ENCODE measurements at places on chromosomes 11 and 22. TPM values are rescaled to one million over a fixed set of nuclear protein-coding genes. Genes with fewer than 3 reads are reported as not detected.

DNA sequence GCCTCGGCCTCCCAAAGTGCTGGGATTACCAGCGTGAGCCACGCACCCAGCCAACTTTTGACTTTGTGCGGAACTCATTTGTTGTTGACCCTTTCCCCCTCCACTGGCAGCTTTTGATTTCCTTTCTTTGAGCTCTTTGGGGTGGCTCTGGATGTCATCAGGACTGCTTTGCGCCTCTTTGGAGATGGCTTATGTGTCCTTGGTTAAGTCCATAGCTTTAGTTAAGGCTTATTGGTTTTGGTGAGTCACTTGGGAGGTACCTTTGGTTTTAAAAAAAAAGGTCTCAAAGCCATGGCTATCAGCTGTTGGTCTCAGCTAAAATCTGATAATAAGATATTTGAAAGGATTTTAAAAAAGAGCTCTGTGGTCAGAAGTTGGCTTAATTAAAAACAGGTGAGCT, 5.1 kb upstream of the ARSA start:
- no peak overlapping the region for H3K27ac ChIP-seq
- no peaks in the 10 kb centered on the region for H3K36me3 ChIP-seq
- H3K4me1 ChIP-seq = peaks cover 12% of the 10 kb centered on the region
- no peak overlapping the region for H3K4me3 ChIP-seq
- DNase-seq = no peak
- no peaks in the 10 kb centered on the region for H3K27me3 ChIP-seq

Gene RAG1
- polyA plus RNA-seq = 3.5 TPM

Gene GRAP2
- polyA plus RNA-seq = 1.8 TPM

DNA sequence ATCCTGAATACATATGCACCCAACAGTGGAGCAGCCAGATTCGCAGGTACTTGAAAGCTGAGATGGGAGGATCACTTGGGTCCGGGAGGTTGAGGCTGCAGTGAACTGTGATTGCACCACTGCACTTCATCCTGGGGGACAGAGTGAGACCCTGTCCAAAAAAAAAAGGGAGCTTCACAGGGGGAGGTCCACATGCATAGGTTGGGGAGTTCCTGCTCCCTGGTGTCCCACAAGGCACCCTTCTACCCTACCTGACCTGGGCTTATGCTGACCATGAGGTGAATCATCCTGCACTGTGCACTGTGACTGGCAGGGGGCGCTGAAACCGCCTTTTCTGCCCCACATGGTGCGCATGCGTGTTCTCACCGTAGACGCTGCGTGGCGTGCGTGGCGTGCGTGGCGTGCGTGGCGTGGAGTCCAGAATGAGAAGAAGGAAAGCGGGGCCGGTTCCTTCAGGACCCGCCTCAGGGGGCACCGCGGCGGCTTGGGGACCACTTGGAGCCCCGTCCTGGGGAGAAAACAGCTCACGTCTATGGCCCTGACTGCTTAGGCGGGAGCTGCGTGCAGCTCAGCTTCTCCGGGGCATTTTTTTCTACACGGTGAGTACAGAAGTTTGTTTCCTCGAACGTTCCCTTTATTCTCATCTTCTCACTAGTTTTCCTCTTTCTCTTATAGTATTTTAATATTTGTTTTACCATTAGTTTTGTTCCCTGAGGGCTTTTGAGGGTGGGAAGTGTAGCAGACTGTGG, 116.6 kb upstream of the GRK3 start:
- no peaks in the 10 kb centered on the region for H3K36me3 ChIP-seq
- no peaks in the 10 kb centered on the region for H3K27me3 ChIP-seq
- peak; percentile 82 for DNase-seq
- H3K4me1 ChIP-seq = peaks cover 4% of the 10 kb centered on the region
- peak overlapping the region; percentile 64 for H3K4me3 ChIP-seq
- H3K27ac ChIP-seq = peak overlapping the region; percentile 41

Gene SCGB2A2
- polyA plus RNA-seq = not detected

Gene OR4A47
- not detected for polyA plus RNA-seq

- H3K36me3 ChIP-seq = no peaks in the 10 kb centered on the region
- no peak overlapping the region for H3K4me3 ChIP-seq
- no peak for DNase-seq
These were observed 3.3 kb downstream of the ALDH3B2 start for GRCh38 chr11:67671211-67671520.

Gene TNKS1BP1
- polyA plus RNA-seq = 103 TPM

- H3K4me3 ChIP-seq = no peak overlapping the region
- no peaks in the 10 kb centered on the region for H3K4me1 ChIP-seq
- H3K27ac ChIP-seq = no peak overlapping the region
- no peak for DNase-seq
These were observed 219.1 kb downstream of the TMEM135 start for GRCh38 chr11:87256694-87257340.

DNA sequence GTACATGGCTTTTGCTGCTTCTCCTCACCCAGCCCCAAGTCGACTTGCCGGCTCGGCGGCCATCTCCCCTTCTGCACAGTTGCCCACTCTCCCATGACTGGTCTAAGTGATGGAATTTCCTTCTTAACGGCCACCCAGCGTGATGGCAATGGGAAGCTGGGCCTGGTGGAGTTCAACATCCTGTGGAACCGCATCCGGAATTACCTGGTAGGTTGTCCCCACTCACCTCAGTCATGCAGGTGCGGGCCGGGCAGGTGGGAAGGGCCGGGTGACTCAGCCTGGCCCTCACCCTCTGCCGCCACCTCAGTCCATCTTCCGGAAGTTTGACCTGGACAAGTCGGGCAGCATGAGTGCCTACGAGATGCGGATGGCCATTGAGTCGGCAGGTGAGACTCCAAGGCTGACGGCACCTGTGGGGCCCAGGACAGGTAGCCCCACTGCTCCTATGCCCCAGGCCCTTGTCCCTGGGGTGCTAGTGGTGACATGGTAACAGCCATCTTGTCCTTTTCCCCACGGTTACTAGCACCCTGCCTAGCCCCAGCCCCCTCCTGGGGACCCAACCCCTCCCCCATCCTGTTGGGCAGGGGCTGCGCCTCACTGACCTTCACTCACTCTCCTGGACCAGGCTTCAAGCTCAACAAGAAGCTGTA, 28.1 kb downstream of the CAPN1 start:
- H3K27ac ChIP-seq = no peak overlapping the region
- no peaks in the 10 kb centered on the region for H3K27me3 ChIP-seq
- H3K36me3 ChIP-seq = peaks cover 59% of the 10 kb centered on the region
- H3K4me1 ChIP-seq = peaks cover 41% of the 10 kb centered on the region
- H3K4me3 ChIP-seq = no peak overlapping the region

DNA sequence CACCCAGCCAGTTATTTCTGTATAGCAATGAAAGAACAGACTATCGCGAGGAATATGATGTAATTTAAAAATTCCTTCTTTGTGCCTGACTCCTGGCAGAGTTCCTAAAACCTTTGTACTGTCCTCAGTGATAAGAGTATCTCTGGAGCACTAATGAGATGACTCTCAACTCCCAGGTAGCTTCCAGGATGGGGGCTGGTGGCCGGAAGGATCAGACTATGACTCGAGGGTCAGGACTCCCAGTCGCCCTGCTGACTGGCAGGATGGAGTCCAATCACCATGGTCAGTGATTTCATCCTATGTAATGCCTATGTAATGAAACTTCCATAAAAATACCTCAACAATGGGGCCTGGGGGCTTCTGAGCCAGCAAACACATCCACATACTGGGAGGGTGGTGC, 135.1 kb downstream of the SHANK2 start:
- peak; percentile 84 for DNase-seq
- H3K4me1 ChIP-seq = peaks cover 4% of the 10 kb centered on the region
- H3K36me3 ChIP-seq = no peaks in the 10 kb centered on the region
- H3K27ac ChIP-seq = peak overlapping the region; percentile 8
- H3K27me3 ChIP-seq = no peaks in the 10 kb centered on the region

GRCh38 chr11:23851216-23851615, 645.6 kb upstream of the LUZP2 start:
- no peaks in the 10 kb centered on the region for H3K36me3 ChIP-seq
- no peak overlapping the region for H3K27ac ChIP-seq

GRCh38 chr11:80330264-80330663, 889.4 kb upstream of the TENM4 start:
- H3K36me3 ChIP-seq = no peaks in the 10 kb centered on the region
- no peak overlapping the region for H3K27ac ChIP-seq
- no peaks in the 10 kb centered on the region for H3K27me3 ChIP-seq
- no peaks in the 10 kb centered on the region for H3K4me1 ChIP-seq
- H3K4me3 ChIP-seq = no peak overlapping the region
- peak; percentile 11 for DNase-seq

GRCh38 chr22:40436505-40437431, 66.4 kb downstream of the SGSM3 start:
- H3K4me3 ChIP-seq = no peak overlapping the region
- H3K27me3 ChIP-seq = no peaks in the 10 kb centered on the region
- H3K4me1 ChIP-seq = no peaks in the 10 kb centered on the region
- no peak for DNase-seq
- H3K36me3 ChIP-seq = peaks cover 5% of the 10 kb centered on the region
- H3K27ac ChIP-seq = no peak overlapping the region

Gene SYCE3
- polyA plus RNA-seq = not detected

DNA sequence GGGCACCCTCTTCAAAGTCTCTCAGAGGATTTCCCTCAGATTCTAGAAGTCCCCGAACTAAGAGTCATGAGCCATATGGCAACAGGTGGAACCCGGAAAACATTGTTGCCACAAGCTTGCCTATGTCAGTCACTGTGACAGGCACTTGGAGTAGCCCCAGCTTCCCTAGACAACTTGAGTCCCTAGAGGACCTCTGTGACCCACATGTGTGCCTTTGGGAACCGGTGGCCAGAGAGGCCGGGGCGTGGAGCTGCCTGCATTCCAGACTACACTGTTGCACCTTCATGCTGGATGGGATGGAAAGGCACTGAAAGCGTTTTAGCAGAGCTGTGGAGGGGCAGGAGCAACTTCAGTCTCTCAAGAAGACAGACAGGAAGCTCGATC, 12.1 kb downstream of the SLC37A2 start:
- peak overlapping the region; percentile 89 for H3K27ac ChIP-seq
- H3K27me3 ChIP-seq = no peaks in the 10 kb centered on the region
- peak; percentile 44 for DNase-seq
- H3K4me1 ChIP-seq = peaks cover 58% of the 10 kb centered on the region

DNA sequence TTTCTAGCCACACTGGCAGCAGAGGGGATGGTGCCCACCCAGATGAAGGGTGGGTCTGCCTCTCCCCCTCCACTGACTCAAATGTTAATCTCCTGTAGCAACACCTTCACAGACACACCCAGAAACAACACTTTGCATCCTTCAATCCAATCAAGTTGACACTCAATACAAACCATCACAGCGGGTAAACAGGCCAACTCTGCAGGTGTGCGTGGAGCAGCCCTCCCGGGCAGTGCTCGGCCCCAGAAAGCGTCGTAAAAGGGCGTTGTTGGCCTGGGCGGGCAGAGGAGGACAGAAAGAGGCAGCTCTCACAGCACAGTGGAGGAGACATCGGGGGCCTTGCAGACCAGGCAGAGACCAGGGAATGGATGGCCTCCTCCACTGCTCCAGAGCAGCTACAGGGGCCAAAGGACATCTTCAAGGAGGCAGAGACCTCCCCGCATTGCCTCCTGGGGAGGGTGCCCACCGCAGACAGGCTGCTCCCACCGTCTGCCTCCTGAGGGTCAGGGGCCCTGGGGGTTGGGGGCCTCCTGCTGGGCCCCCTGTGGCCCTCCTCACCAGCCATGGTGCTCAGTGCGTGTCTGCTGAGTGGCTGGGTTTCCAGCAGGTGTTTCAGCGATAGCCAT, 56.1 kb upstream of the FADD start:
- DNase-seq = no peak
- H3K4me3 ChIP-seq = no peak overlapping the region
- no peak overlapping the region for H3K27ac ChIP-seq
- peaks cover 41% of the 10 kb centered on the region for H3K27me3 ChIP-seq

DNA sequence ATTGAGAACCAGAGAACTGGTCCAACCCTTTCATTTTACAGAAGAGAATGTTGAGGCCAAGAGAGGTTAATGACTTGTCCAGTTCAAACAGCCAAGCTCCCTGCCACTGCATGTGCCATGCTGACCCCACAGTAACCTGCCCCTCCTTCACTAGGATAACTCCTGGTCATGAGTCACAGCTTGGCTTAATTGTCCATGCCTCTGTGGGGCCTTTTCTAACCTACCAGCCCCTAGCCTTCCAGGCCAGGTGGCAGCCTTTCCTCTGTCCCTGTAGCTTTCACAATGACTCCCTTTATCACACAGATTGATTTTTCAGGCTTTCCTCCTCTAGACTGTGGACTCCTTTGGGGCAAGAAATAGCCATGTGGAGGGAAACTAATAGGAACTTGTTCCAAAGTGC, 97.2 kb downstream of the PIWIL4 start:
- H3K27me3 ChIP-seq = no peaks in the 10 kb centered on the region
- DNase-seq = peak; percentile 63
- H3K4me3 ChIP-seq = no peak overlapping the region
- no peaks in the 10 kb centered on the region for H3K36me3 ChIP-seq
- H3K4me1 ChIP-seq = peaks cover 3% of the 10 kb centered on the region

Gene YAP1
- 74.3 TPM for polyA plus RNA-seq

DNA sequence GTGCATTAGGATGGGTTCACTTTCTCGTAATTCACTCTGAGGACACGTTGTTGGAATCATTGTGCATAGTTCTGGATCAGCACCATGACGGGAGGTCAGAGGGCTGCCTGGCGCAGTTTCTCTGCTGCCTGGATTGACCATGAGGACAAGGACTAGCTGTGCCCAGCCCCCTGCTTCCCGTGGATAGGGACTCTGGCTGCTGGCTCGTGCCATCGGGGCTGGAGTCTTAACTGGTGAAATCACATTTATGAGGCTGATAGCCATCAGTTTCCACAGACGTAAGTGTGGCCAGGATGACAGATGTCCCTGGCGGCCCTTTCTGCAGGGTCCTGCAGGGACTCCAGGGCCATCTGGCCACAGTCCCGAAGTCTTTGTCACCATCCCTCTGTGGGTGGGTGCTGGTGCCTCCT, 24.1 kb upstream of the GRAMD4 start:
- H3K36me3 ChIP-seq = no peaks in the 10 kb centered on the region
- peak overlapping the region; percentile 88 for H3K27ac ChIP-seq
- peaks cover 25% of the 10 kb centered on the region for H3K4me1 ChIP-seq
- no peaks in the 10 kb centered on the region for H3K27me3 ChIP-seq

GRCh38 chr22:40324468-40325305, 21.6 kb upstream of the ADSL start:
- H3K36me3 ChIP-seq = peaks cover 42% of the 10 kb centered on the region
- no peak overlapping the region for H3K4me3 ChIP-seq
- no peaks in the 10 kb centered on the region for H3K27me3 ChIP-seq
- H3K27ac ChIP-seq = no peak overlapping the region
- no peak for DNase-seq
- no peaks in the 10 kb centered on the region for H3K4me1 ChIP-seq

- no peak for DNase-seq
- no peak overlapping the region for H3K4me3 ChIP-seq
- no peaks in the 10 kb centered on the region for H3K27me3 ChIP-seq
- no peak overlapping the region for H3K27ac ChIP-seq
These were observed 123.9 kb upstream of the NARS2 start for GRCh38 chr11:78698612-78699011.

Gene OR51B5
- polyA plus RNA-seq = 0.30 TPM

Gene TREH
- polyA plus RNA-seq = 74.4 TPM
